ENCODE measurements at places on chromosomes 5 and 9.

GRCh38 chr5:101534491-101535110 is 631.5 kb upstream of the ST8SIA4 start:
- no peak for DNase-seq

DNA sequence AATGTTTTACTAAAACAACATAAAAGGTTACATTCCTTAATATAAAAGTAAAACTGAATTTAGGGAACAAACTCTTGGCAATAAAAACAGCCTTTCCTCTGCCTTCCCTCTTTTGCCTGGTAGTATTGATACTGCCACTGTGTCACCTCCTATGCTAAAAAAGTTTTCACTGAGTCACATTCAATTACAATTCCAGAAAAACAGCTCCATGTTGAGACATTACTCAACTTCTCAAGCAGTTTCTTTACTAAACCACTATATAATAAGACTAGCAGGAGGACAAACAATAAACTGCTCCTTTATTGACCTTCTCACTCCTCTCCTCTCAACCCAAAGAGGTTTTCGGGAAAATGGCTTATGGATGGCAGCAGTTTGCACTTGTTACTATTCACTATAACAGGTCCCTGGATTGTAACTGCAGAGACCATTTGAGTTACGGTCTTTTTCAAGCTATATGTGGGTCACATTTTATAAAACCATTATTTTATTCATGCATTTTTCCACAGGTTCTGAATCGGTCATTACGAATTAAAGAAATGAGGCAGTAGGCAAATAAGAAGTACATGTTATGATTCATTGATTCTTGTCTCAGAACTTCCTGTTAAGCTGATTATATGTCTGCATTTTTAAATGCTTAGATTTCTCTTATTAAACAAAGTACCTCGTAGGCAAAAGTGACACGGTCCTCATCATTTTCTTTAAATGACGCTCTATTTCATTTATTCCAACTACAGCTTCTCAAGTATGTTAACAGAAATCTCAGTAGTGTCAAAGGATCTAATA is 2.1 kb downstream of the ZDHHC21 start:
- no peak for DNase-seq

DNA sequence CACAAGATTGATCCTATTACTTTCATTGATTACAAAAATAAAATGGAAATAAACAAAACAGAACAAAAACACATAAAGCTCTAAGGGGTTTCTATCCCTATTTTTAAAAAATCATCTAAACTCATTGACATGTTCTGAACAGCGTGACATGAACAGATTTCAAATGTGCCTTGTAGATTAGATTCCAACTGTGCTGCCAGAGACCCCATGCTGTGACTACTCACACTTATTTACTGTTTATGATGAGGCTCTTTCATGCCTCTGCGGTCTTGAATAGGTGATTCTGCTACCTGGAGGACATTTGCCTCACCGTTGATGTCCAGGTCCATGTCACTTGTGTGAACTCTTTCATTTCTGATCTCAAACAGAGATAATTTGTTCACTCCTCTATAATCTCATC is 990.2 kb downstream of the CDH12 start:
- no peak for DNase-seq

DNA sequence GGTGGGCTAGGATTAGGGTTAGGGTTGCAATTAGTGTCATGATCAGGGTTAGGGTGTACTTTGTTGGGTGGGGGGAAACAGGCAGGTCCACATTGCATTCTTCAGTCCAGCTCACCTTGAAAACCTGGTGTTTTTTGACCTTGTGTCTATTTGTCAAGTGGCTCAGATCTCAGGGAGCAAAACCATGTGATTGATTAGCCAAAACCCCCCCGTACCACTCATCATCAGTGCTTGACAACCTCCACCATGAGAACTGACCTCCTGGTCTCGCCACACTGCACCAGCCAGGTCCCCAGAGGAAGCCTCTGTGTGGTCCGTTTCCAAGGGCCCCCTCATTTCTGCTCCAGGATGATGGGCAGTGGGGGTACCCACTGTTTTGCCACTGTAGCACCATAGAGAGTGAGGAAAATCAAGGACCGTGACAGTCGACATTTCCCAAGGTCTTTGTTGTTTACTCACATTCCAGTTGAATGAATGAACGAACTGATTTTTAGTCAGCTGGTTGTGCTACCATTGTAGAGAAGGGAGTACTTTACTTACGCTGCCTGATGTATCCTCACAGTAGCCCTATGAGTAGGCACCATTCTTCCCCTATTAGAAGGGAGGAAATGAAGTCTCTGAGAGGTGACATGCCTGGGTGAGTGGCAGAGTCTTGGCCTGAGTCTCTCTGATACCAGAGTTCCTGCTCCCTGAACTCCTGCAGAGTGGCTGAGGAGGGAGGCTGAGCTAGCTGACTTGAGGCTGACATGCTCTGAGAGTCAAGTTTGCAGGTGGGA is 84.8 kb downstream of the RAD23B start:
- no peak for DNase-seq

GRCh38 chr9:126612813-126613641 is 701 bp upstream of the LMX1B start:
- DNase-seq, result peak; percentile 58

GRCh38 chr9:114941376-114941775 is 11.0 kb upstream of the TNFSF8 start:
- no peak for DNase-seq

DNA sequence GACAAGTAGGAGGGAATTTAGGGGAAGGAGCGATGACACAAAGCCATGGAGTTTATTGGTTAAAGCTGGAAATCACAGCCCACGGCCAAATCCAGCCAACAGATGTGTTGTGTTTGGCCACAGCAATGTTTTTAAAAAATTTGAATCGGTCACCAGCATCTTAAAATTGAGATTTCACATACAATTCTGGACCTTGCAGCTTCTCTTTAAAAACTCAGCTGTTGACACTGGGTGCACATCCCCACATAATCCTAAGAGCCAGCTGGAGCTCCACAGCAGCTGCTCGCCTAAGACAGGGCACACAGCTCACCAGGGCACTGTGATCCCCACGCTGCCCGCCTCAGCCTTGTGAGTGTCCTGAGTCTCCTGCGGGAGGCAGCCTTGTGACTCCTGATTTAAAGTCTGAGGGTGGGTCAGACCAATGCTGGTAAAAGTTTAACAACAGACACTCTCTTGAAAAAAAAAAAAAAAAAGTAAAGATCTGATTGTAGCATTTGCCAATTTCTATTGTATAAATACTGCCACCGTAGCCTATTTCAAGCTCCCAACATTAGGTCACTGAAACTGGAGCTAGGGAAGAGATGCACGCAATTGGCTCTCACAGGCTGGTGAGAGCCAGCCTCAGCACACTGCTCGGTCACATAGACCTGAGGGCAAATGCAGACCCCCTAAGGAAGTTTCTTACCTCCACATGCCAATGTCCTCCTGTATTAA is 124.8 kb downstream of the HSD17B3 start:
- DNase-seq, result no peak

GRCh38 chr9:6440405-6440804 is 27.4 kb downstream of the UHRF2 start:
- no peak for DNase-seq

GRCh38 chr5:36950586-36951457 is 74.3 kb downstream of the NIPBL start:
- peak; percentile 29 for DNase-seq

DNA sequence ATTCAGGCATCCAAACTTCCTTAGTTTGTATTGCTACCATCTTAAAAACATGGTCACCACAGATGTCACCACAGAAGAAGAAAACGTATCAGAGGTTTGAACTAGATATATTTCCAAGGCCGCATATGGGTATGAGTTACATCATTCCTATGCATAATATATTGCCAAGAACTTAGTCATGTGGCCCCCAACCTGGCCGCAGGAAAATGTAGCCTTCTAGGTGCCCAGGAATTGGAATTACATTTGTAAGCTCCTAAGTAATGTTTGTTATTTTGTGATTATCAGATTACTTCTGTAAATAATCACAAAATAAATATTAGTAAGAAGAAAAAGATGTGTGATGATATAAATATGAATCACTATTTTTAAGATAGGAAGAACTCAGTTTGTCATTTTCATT is 351.4 kb downstream of the ISL1 start:
- DNase-seq, result no peak

GRCh38 chr5:172678902-172679301 is 37.8 kb downstream of the NEURL1B start:
- no peak for DNase-seq

GRCh38 chr5:102628441-102629175 is 126.5 kb upstream of the PAM start:
- no peak for DNase-seq

DNA sequence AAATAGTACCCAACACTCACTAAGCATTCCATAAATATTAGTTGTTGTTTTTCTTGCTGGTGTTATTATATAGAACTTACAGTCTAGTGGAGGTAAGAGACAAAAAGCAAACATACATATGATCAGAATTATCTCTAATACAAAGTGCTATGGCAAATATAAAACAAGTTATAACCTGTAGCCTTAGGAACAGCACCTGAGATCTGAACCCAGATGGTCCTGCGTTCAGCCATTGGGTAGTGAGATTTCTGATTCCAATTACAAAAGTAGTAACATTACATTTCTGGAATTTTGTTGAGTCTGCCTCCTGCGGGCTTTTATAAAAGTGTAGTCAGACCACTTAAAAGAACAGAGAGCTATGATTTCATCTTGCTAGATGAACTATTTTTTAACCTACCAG is 242.9 kb upstream of the ZNF462 start:
- no peak for DNase-seq

- DNase-seq, result no peak
Observed at GRCh38 chr9:136595245-136596153, 49.7 kb upstream of the NOTCH1 start.
